ENCODE measurements at places on chromosomes 6 and 20.

DNA sequence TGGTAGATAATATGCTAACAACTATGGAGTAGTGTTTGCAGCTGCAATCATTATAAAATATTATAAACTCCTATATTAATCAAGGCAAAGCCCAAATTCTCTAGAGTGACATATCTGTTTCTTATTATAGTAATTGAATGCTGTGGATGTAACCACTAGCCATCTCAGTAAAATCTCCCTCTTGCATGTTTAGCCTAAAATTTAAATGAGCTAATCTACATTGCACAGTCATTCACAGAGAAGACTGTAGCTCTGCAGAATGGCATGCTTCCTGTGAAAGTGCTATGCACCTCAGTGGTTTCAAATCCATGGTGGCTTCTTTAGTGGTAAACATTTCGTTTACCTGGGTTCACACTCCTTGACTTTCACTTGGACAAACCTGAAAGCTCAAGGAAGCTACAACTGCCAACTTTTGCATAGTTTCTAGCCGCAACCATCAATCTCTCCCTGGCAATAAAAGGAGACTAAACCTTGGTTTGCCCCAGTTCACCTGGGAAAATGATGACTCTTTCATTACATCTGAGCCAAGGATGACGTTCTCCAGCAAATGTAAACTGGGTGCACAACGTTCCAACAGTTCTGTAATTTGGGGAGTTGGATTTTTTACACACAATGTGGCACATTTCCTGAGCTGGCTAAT is 47.2 kb downstream of the FILIP1 start:
- no peak for DNase-seq

DNA sequence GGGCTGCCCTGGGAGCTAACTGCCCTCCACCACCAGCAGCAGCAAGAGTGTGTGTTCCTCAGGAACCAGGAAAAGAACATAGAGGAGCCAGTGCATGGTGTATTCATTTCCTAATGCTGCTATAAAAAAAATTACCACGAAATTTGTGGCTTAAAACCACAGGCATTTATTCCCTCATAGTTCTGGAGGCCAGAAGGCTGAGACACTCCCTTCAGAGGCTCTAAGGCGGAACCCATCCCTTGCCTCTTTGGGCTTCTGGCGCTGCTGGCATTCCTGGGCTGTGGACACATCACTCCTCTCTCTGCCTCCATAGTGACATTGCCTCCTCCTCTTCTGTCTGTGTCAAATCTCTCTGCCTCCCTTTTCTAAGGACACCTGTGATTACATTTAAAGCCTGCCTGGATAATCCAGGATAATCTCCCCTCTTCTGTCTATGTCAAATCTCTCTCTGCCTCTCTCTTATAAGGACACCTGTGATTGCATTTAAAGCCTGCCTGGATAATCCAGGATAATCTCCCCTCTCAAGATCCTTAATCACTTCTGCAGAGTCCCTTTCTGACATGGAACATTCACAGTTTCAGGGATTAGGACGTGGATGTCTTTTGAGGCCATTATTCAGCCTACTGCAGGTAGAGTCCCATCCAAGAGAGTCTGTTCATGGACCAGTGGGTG is 54.7 kb downstream of the NDUFAF5 start:
- no peak for DNase-seq

GRCh38 chr20:42894483-42894882 is 295.2 kb downstream of the PTPRT start:
- DNase-seq = no peak

DNA sequence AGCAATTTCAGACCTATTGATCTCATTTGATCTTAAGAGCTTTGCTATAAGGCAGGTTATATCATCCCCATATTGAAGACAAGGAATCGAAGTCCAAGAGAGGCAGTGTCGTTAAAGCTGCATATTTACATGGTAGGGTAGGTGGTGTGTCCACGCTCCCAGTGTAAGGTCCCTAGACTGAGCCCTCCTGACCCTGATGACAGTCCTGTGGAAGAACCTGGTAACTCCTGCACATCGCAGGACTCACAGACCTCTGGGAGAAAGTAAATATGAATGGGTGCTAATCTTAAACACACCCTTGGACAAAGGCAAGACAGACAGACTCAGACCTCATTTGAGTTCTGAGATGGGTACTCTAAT is 602 bp upstream of the HLA-DPB1 start:
- DNase-seq = no peak

DNA sequence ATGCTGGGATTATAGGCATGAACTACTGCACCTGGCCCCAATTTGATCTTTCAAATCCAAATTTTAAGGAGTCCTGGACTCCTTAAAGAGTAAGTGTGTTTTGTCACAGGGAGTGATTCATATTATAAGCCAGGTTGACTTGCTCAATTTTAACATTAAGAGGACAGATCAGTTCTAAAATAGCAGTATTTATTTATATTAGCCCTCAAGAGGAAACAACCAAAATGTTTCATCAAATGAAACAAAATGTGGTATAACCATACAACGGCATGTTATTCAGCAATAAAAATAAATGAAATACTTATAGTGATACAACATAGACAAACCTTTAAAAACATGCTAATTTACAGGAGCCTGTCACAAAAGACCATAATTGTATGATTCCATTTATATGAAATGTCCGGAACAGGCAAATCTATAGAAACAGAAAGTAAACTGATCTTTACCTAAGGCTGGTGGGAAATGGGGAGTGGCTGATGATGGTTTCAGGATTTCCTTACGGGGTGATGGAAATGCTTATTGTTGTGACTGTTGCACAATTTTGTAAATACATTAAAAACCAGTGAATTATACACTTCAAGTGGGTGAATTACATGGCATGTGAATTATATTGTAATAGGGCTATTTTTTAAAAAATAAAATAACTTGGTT is 637.4 kb downstream of the MMUT start:
- DNase-seq = no peak

GRCh38 chr20:6411651-6412050 is 288.8 kb upstream of the FERMT1 start:
- DNase-seq = no peak

DNA sequence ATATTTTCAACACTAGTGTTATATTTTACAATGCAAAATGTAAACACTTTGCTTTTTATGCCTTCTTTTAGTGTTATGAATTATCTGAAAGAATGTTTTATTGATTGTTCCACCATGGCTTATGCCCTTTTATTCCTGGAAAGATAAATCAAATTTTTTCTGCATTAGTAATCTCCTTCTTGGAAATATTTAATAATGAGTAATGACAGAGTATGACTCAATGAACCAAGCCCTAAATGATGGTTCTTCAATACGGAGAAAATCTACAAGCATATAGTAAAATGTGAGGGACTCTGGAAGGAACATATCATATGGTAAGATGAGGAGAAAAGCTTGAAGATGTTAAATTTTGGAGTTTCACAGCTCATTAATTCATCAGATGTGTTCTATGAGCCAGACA is 929.6 kb downstream of the C6orf118 start:
- DNase-seq = no peak

DNA sequence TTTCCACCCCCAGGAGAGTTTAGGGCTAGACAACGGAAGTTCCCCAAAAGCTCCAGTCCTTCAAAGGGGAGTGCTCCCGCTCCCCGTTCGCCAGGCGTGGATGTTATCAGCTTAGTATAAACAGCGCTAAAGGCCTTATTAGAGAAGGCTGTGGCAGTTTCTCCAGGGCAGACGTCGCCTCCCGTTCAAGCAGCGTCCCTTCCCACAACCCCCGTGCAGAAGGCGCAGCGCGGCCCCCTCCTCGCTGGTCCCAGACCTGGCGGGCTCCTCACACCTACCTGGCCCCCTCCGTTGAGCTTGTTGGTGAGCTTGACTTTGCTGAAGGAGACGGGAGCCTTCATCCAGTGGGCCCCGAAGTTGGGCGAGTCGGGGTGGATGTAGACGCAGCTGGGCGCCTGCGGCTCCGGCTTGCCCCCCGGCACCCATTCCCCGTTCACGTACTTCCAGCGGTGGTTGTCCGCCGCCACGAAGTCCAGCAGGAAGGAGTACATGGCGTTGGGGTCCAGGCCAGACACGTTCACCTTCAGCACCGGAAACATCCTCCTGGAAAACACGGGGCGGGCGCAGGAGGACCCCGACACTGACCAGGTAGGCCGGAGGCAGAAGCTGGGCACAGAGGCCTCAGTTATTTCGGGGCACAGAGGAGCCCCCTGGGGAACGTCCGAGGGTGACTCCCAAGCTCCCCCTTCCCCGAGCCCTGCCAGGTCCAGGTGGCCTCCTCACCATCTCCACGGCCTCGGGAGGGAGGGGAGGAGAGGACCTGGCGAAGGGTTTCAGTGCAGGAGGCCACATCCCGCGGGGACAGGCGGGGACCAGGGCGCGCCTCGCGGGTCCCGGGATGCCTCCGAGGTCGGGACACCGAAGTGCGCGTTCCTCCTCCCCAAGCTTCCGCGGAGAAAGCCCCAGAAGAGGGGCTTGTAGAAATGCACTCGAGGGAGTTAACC is 1.1 kb downstream of the TBXT start:
- DNase-seq = no peak

GRCh38 chr20:46119028-46119546 is 973 bp downstream of the CD40 start:
- DNase-seq = no peak

DNA sequence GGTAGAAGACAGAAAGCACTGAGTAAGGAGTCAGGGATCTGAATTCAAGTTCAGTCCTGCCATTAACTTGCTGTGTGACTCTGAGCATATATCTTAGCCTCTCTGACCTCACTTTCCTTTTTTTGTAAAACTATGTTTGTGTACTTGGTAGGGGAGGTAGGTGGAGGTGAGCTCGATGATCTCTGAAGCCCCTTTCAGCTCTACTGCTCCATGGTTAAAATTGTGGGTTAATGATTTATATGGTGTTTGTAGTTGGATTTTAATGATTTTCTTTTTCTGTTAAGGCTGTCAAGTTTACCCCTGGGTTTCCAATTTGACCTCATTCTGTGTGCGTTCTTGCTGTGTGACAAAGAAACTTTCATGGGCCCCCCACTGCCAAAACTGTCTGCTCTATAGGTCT is 124.1 kb downstream of the CD164 start:
- no peak for DNase-seq

- no peak for DNase-seq
Observed at GRCh38 chr6:49430866-49431265, 32.2 kb downstream of the MMUT start.

- DNase-seq = no peak
Observed at GRCh38 chr20:58077282-58077681, 151.2 kb downstream of the ANKRD60 start.

- DNase-seq = no peak
Observed at GRCh38 chr20:51860111-51860882, 58.0 kb upstream of the SALL4 start.

GRCh38 chr6:27517928-27518787 is 45.3 kb upstream of the ZNF184 start:
- no peak for DNase-seq
